Forelimb muscle (tissue), 1 donor: ENCODE measurements at places on chromosomes 6 and 20.

- no peak for DNase-seq
Observed at GRCh38 chr6:40891686-40892085, 147.3 kb downstream of the UNC5CL start.

- no peak for DNase-seq
Observed at GRCh38 chr6:167093406-167093921, 29.4 kb upstream of the CCR6 start.

GRCh38 chr6:108435391-108435790, 125.3 kb upstream of the FOXO3 start:
- DNase-seq, result no peak

GRCh38 chr6:45054610-45055009, 273.5 kb upstream of the RUNX2 start:
- no peak for DNase-seq

- DNase-seq, result no peak
Observed at GRCh38 chr20:36519012-36519719, 22.2 kb upstream of the MYL9 start.

GRCh38 chr20:64116541-64117431, 9.4 kb upstream of the NPBWR2 start:
- no peak for DNase-seq

DNA sequence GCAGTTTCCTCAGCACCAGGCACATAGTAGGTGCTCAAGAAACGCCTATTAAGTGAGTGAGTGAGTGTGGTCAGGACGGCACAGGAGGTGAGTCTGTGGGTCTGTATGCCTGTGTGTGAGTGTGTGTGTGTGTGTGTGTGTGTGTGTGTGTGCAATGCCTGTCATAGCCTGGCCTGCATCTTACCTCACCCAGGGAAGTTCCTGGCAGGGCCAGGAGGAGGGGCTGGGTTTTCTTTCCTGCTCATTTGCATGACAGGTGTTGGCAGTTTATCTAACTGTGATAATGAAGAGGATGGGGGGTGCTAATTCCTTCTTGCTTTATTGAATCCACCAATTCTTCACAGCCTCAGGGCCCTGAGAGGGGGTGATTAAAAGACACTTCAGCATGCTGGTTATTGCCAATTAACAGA, 146.7 kb upstream of the MLN start:
- DNase-seq, result no peak

DNA sequence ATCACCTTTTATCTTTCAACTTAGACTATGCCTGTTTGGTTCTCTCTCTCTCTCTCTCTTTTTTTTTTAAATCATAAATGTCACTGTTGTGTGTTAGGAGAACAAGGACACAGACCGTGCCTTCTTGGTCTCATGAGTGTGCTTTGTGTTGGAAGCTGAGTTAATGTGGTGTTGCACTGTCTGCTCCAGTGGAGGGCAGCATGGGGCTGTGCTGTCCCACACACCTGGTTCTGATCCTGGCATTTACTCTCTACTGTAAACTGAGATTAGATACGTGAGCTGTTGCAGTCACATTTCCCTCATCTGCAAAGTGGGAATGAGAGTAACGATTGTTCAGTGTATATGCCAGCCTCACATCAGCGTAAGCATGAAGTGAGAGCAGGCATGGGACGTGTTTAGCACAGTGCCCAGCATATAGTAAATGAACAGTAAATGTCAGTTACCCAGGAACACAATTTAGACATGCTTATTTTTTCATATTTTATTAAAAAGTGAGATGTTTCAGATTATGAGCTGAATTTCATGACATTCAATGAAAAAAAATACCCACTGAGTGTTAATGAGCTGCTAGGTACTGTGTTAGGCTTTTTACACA, 161.1 kb downstream of the FARS2 start:
- DNase-seq, result no peak
